ENCODE measurements at places on chromosomes 1 and 21.

GRCh38 chr1:193311226-193311948, 125.0 kb upstream of the B3GALT2 start:
- no peak for DNase-seq

DNA sequence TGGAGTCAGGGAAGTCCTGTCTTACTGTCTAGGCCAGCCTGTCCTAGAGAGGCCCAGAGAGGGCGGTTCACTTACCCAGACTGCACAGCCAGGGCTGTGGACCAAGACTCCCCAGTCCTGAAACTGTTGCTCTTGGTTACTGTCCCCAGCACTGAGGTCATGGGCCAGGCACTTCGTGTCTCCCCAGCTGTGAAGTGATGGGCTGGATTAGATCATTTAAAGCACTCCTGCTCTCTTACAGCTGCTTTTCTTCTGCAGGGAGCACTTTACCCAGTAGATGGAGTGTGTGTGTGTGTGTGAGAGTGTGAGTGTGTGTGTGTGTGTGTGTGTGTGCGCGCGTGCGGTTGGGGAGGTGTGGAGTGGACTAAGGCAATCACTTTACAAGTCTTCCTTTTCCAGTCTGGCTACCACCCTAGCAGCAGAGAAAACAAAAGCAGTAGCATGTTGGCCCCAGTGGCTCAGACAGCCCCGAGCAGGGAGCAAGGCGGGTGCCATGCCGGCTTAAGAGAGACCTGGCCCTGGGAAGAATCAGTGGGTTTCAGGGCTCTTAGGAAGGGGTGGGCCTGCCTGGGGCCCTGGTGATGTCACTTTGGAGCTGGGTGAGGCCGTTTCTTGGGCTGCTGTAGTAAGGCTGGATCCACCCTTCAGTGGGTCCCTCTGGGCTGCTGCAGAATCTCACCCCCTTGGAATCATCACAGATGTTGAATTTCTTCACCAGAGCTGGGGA, 2.4 kb downstream of the SPSB1 start:
- no peak for DNase-seq

- DNase-seq, result no peak
Observed at GRCh38 chr1:220775240-220775853, 11.4 kb upstream of the MTARC1 start.

DNA sequence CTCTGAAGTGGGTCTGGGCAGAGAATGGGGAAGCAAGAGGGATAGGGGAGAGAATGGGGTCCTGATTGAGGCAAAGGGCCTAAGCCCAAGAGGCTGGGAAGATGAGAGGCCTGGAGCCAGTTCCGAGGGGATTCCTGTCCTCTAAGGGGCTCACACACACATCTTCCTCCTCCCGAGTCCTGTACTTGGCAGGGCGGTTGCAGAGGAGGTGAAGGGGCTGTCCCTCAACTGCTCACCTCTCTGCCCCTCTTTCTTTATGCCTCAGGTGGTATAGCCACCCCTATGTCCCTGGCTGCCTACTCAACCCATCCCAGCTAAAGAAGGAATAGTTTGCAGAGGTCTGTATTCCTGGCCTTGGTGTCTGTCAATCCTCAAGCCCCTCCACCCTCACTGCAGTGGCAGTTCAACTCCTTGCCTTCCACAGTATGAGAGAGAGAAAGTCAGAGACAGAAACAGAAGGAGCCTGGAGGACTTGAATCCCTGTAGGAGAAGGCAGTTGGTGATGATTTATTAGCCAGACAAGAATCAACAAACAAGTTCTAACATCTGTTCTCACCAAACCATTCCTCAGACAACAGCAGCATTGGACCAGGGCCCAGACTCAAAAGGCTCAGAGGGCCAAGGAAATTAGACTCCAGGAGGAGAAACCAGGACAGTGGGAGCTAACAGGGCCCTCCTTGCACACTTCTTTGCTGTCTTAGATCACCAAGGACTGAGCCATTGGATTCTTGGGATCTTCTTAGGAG, 10.7 kb downstream of the SH2D2A start:
- peak; percentile 43 for DNase-seq

- DNase-seq, result no peak
Observed at GRCh38 chr1:172646653-172647052, 12.2 kb upstream of the FASLG start.

GRCh38 chr1:156666862-156667609, 10.2 kb downstream of the NES start:
- no peak for DNase-seq

- DNase-seq, result no peak
Observed at GRCh38 chr1:159580340-159580739, 7.3 kb upstream of the APCS start.

DNA sequence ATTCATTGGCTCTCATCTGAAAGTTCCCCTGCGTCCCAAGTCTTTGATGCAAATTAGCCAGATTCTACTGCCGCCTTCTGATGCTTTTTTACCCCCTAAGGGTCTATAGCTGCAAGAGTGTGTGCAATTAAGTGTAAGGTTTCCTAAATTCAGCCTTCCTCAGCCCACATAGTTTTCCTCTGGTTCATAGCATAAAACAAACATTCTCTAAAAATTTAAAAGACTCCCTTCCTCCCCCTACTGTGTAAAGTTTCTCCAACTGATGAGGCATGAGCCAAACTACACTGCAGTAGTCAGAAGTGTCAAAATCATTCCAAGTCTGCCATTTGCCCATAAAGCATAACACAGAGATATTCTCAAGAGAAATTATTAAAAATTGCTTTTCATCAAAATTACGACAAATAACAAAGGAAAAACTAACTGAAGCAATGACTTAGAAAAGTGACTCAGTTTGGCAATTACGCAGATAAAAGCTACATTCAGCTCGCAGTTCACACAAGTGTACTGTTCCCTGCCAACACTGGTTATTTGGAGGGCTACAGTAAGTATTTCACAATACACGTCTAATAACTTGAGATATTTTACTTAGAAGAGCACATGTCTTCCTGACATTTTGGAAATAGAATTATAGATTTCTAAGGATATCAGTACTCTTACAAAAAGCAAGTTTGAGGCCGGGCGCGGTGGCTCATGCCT, 15.4 kb downstream of the KCNH1 start:
- no peak for DNase-seq

DNA sequence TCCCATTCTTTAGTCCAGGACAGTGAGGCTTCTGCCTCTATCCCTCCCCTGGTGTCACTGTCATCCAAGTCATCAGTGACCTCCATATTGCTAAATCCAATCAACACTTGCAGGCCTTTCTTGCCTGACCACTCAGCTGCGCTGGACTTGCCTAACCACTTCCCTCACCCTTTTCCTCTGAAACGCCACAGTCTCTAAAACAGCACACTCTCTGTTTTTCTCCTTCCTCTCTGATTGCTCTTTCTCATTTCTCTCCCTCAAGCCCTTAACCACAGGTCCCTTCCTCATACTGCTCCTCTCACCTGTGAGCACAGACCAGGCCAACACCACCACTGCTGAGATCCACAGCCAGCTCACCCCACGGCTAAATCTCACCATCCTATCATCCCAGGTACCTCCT, 17.5 kb downstream of the TAL1 start:
- DNase-seq, result no peak

- no peak for DNase-seq
Observed at GRCh38 chr1:186578325-186579016, 101.8 kb downstream of the PTGS2 start.

DNA sequence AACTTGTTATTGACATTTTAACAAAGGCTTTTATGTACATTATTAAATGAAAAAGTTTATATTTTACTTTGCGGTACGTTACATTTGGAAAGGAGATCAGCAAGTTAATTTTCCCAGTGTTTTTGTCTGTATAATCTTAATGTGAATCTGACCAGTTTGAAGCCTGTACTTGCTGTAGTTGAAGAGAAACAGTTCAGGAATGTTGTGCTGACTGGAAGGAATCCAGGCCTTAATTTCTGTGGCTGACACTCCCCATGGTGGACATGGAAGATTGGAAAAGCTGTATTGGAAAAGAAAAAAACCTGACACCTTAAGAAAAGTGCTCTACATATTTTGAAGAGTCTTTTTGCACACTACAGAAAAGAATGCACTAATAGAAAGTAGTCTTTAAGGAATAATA, 15.5 kb downstream of the LEPR start:
- no peak for DNase-seq

DNA sequence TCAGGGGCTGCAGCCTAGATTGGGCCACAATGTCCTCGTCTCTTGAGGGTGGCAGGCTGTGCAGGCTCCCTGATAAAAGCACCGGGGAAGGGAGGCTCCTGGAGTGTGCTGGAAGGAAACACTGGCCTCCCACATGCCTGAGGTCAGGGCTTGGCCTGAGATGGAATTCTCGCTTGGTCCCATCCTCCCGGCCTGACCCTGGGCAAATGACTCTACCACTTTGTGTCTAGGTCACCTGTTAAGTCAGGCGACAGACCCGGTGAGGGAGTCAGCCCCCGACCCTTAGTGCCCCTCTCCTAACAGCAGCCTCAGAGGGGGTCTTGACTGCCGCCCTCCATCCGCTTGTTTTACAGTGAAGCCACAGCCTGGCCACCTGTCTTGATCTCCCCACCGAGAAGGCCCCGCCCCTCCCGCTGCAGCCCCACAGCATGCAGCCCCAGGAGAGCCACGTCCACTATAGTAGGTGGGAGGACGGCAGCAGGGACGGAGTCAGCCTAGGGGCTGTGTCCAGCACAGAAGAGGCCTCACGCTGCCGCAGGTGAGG, 2.5 kb downstream of the SMIM1 start:
- no peak for DNase-seq

- no peak for DNase-seq
Observed at GRCh38 chr1:36223381-36223995, 755 bp upstream of the THRAP3 start.

GRCh38 chr1:15038232-15039016, 115.1 kb upstream of the TMEM51 start:
- no peak for DNase-seq

- DNase-seq, result no peak
Observed at GRCh38 chr1:39255222-39255621, 50.7 kb downstream of the MACF1 start.

- no peak for DNase-seq
Observed at GRCh38 chr1:217048104-217048707, 325.0 kb upstream of the ESRRG start.

DNA sequence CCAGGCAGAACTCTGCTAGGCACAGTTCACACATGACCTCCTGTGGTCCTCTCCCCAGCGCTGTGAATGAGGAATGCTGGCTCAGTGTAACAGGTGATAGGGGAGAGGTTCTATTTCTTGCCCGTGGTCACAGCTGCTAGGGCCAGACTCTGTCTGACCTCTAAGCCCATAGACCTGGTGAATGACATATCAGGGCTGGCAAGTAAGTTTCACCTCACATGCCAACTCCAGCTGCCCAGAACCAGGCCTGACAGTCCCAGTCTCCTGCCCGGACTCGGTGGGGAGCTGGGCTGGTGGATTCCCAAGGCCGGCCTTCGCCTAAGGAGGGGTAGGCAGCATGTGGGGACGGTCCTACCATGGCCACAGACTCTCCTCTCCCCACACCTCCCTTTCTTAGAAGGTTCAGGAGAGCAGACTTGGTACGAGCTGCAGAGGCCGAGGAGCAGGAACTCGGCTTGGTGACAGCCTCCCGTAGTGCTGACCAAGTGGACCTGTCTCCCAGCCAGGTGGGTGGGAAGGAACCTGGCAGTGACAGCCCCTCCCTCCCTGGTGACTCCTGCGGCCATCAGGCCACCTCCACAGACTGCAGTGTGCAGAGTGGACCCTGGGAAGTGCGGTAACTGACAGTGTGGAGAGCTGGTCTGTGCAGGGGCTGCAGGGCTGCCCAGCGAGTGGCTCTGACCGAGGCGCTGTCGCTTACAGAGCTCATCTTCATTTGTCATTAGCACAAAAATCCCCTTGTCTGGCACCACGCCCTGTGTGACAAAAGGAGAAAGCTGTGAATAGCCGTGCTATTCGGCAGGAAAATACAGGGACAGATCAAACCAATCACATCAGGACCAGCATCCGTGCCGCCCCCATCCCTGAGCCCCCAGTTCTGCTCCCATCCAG, 74.6 kb downstream of the SCCPDH start:
- no peak for DNase-seq

DNA sequence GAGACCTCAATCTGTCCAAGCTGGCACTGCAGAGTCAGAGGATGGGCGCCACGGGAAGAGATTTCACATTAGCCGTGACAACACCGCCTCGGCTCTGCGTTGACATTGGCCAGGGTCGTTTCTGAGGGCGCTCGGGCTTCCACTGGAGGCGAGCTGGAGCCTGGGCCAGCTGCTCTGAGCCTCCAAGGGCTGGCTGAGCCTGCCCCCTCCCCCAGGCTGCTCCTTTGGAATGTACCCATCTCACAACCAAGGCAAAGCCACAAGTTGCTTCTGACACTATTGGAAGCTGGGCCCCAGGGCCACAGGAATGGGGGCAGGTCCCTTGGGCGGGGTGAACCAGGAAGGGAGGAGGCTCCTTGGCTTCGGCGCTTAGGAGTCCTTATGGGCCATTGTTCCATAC, 12.7 kb downstream of the GPR3 start:
- DNase-seq, result peak; percentile 65

DNA sequence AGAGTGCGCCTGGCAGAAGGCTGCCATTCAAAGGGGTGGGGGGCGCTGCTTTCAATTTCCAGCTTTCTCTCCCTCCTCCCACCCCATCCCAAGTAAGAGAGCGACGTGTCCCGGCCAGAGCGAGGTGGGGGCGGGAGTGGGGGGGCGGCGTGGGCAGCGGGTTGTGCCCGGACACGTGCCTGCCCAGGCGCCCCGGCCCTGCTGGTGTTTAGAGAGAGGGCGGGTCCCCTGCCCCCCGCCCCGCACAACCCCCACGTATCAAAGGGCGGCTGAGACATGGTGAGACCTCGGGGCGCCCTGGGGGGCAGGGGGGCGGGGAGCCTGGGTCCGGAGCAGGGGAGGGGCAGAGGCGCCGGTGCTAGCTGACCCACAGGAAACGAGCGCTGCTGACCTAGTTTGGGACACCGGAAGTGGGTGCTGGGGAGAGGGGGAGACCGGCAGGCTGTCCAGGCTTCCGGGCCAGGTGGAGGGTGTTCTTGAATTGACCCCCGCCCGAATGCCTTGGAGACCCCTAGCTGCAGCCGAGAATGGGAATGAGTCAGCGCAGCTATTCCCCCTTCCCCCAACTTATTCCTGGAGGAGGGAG, 1.3 kb downstream of the ZBTB7B start:
- DNase-seq, result peak; percentile 84

DNA sequence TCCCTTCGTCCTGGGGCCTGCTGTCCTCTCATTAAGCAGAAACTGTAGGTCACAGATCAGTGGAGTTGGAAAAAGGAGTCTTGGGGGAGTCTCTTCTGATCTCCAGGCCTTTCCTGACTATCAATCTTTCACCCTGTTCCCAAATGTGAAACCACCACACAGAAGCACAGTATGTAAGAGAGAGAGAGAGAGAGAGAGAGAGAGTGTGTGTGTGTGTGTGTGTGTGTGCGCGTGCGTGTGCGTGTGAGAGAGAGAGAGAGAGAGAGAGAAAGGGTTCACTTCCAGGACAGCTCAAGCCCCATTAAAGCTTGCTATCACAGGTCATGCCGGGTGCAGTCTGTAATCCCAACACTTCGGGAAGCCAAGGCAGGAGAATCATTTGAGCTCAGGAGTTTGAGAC, 1.5 kb upstream of the TTC24 start:
- DNase-seq, result no peak

- no peak for DNase-seq
Observed at GRCh38 chr1:154910851-154911250, 25.7 kb downstream of the PMVK start.

GRCh38 chr1:48442864-48443619, 29.0 kb downstream of the SPATA6 start:
- DNase-seq, result no peak

Data from left cardiac atrium (tissue), 4 donors.